ENCODE measurements at places on chromosomes 3 and 15.

DNA sequence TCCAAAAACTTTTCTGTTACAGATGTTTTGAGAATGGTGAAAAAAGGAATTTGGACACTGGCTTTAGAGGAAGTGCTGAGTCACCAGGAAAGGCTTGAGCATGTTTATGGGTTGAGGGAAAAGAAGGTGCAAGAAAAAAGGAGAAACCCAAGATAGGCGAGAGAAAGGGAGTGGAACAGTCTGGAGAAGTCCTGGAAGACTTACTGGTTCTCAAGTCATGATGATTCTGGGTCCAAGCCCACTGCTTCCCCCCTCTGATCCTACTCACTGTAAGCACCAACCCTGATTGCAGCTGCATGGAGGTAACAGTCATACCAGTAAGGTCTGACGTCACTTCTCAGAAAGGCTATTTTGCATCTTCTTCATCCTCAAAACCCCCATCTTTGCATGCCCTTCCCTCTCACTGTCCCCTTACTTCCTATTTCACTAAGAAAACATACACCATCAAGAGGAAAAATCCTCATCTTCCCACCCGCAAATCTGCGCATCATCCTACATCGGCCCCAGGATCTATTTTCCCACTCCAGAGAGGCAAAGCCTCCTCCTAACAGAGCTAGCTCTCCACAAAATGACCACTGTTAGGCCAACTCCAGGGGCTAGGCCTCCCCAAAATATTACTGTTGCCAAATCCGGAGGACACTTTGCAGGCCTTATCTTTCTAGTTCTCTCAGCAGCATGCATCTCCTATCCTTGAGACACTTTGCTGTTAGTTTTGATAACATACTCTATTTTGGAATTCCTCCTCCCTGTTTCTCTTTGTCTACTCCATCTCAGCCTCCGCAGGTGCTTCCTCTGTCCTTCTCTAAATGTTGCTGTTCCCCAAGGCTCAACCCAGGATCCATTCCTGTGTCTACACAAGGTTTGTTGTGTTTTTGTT is 3.2 kb upstream of the ATP13A3 start:
- peak; percentile 75 for DNase-seq

DNA sequence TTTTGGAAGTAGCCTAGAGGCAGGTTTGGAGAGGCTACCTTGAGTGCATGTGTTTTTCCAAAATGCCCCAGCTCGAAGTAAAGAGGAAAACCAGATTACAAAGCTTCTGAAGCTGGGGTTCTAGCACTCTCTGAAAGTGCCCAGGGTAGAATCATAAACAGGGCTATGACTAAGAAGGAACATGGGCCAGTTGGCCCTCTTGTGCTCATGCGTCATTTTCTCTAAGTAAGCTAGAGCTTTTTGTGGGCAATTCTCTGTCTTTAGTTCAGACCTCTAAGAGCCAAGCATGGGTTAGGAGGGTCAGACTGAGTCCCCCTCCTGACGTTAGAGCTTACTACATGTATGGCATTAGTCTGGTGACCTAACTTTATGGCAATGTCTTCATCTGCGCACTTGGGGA is 129.5 kb upstream of the UMPS start:
- DNase-seq = no peak

- no peak for DNase-seq
Observed at GRCh38 chr3:8413337-8413926, 88.2 kb upstream of the LMCD1 start.

GRCh38 chr3:8966820-8967348 is 3.6 kb upstream of the RAD18 start:
- no peak for DNase-seq

GRCh38 chr15:68183616-68184315 is 21.4 kb downstream of the CALML4 start:
- no peak for DNase-seq

DNA sequence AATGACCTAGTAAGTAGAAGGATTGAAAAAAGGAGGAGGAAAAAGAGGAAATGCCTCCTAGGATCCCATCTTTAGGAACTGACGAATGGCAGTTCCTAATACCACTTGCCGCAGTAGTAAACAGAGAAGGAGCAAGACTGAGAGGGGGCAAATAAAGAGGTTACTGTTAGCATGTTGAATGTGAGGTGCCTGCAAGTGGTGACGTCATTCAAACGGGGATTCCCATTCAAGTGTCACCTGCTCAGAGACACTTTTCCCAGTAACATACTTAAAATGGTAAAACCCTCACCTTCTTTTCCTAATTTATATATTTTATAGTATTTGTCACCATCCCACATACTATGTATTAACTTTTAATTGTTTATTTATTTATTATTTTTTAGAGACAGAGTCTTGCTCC is 178.9 kb downstream of the IL5RA start:
- DNase-seq = no peak

DNA sequence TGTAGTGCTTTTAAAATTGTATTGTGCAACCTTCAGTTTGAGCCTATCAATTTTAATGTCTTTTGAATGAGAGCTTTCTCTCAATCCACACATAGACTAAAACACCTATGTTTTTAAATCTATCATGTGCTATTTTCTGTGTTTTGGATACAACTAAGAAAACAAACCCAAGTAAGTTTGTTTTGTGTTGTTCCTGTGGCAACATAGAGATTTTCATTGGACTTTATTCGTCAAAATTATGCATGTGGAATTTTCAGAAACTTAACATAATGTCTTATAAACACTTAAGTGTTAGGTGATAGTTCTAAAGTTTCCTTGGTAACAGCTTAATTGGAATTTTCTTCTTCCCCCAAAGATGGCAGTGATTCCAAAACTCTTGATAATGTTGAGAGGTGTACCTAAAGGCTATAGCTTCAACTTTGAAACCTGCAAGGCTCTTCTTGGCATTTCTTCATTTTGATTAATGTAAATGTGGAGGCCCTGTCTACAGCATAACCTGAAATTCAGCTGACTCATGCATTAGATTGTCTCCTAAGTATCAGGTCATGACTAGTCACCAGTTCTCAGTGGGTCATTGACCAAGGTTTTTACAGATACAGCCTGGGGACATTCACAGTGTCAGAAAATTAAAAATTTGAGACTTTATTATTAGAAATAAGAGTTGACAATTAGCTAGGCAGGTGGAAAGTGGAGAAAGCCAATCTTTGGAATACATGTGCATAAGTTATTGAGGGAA is 44.4 kb downstream of the COL6A5 start:
- DNase-seq = no peak

DNA sequence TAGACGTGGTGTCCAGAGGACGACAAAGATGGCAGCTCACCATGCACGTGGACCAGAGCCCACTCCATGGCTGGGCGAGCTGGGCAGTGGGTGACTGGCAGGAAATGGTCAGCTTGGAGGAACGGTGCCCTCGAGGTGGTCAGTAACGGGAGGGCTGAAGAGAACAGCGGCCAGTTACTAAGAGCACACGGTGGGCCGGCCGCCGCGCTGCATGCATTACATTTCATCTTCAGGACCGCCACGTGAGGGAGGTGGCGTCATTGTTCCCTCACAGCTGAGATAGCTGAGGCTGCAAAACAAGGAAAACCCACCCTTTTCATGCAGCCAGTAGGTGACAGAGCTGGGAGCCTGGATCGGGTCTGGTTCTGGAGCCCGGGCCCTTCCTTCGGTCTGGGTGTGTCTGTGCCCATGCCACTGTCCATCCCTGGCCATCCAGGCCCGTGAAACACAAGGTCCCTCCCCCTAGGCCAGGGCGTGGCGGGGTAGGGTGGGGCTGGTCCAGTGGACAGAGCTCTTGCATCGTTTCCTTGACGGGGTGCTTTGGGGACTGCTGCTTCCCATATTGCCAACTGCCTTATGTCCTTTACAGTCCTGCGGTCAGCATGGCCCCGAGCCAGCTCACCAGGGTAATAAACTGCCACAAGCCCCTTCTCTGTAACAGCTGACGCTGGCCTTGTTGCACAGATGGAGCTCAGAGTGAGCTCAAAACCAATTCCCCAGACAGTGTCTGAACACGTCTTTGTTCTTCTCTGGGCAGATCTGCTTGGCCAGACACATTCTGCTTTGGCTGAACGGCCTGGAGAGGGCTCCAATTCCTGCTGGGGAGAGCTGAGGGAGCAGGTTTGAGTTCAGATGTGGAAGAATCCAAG is 51.8 kb downstream of the RGMA start:
- DNase-seq = peak; percentile 87

GRCh38 chr3:67064105-67064504 is 66.0 kb downstream of the KBTBD8 start:
- no peak for DNase-seq

DNA sequence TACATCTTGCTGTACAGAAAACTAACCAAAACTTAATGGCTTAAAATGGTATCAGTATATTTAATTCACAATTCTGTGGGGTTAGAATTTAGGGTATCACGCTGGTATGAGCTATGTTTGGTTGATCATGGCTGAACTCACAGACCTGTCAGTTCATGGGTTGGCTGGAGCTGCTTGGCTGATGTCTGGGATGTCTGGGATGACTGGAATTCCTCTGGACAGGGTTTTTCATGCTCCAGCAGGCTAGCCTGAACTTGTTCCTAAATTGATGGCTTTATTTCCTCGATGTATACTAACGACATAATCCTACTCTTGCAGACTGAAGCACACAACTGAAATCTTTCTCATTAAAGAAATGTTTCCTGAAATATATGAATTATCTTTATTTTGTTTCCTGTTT is 338.9 kb upstream of the GBE1 start:
- no peak for DNase-seq

DNA sequence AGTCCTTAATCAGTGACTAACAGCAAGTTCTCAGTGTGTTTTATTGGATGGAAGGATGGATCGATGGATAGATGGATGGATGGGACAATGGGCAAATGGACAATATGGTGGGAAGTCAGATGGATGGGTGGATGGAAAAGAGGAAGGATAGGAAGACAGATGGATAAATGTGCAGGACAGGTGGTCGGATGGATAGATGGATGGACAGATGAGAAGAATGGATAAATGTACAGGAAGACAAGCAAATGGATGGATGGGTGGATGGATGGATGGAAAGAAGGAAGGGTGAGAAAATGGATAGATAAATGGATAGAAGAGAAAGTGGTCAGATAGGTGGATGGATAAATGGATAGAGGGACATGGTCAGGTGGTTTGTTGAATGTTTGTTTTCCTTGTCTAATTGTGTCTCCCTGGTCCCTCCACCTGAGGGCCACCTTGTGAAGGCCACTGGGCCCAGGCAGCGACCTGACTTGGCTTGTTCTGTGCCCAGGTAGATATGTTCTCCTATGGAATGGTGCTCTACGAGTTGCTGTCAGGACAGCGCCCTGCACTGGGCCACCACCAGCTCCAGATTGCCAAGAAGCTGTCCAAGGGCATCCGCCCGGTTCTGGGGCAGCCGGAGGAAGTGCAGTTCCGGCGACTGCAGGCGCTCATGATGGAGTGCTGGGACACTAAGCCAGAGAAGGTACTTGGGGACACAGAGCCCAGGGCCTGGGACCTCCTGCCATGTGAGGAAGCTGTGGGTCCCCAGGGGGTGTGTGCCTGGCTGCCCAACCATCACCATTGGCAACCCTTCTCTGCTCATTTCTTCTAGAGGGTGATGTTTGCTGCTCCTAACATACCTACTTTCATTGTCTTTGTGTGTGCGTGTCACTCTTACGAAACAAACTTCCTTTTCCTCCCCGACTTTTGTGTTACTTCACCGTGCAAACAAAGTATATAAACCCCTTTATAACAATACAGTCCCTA is 137.5 kb downstream of the LRRK1 start:
- no peak for DNase-seq

DNA sequence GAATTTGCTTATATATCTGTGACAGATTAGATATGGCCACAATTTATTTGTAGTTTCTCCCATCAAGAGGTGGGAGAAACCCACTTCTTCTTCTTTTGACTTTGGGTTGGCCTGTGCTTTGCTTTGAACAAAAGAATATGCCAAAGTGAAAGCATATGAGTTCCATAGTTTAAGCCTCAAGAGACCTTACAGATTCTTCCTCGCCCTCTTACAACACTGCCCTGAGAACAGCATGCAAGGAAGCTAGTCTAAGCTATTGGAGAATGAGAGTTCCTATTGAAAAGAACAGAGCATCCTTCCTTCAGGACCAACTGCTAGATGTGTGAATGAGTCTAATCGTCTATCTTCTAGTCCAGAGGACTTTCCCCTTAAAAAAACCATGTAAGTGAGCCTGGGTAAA is 394.8 kb downstream of the TUSC7 start:
- no peak for DNase-seq

GRCh38 chr3:80526153-80526552 is 758.4 kb upstream of the ROBO1 start:
- DNase-seq = no peak

- DNase-seq = no peak
Observed at GRCh38 chr15:72135719-72136118, 17.5 kb downstream of the SENP8 start.

DNA sequence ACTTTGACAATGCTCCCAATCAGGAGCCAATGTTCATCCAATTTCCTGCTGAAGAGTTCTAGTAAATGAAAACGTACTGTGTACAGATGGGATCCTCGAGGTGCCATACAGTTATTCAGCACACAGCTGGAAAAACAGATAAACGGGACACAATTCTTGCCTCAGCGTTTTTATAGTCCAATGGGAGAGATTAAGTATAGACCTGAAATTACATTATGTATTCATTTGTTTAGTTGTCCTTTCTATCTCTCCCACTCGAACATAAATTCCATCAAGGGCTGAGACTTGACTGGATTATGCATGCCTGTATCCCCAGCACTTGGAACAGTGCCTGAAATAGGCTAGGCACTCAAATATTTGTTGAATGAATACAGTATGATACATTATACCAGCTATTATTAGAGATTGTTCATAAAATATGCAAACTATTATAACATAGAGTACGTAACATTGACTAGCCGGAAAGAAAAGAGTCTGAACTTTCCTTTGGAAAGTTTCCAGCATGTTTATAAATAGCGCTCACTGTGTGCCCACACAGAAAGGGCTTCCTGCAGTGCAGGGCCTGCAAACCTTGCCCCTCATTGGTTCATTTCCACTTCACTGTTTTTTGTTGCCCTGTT is 27.4 kb upstream of the SNTN start:
- no peak for DNase-seq

DNA sequence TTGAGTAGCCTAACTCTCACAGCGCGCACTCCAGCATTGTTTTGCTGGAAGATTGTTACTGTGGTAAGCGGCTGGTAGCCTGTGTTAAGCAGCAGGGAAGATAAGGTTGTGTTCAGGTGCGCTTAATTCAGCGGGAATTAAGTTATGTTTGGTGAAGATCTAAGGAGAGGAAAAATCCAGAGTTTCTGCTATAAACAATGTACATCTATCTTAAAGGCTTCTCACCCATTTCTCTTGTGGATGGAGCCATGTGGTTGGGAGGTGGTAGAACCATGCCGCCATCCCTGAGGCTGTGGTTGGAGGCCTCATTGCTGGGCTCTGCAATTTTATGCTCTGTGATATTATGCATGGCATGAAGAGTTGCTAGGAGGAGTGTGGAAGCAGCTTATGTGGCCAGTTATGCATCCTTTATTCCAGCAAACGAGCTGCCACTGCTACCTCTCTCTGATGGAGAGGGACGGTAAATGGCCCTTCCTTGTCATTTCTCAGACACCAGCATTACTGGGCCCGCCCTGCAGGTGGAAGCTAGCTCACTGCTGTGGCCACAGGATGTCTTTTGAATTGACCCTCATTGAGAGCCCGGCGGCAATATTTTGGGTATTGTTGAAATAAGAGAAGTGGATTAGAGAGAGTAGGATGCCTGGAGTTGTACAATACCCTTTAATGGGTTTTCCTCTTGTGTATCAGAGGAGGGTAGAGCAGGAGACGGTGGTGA is 1.3 kb downstream of the MINAR1 start:
- DNase-seq = no peak

All from inflammatory macrophage (primary cell).